Midbrain (tissue), 1 donor: ENCODE measurements at places on chromosomes 11 and 22.

GRCh38 chr22:45529105-45529504 is 26.4 kb downstream of the FBLN1 start:
- DNase-seq, result no peak

GRCh38 chr11:105265845-105266244 is 126.3 kb upstream of the CARD18 start:
- no peak for DNase-seq

DNA sequence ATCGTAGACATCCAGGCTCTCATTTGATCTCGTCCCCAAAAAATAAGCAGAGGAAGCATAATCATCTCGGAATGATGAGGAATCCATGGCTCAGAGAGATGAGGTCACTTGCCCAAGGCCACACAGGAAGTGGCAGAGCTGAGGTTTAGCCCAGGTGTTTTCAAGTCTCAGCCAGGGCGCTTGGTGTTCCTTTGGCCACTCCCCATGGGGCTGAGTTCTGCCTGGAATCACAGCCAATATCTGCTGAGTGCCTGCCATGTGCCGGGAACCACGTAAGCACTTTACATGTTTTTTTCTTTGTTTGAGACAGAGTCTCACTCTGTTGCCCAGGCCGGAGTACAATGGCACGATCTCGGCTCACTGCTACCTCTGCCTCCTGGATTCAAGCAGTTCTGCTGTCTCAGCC is 29.5 kb upstream of the MYH9 start:
- DNase-seq, result no peak

GRCh38 chr11:29713831-29714320 is 303.0 kb downstream of the KCNA4 start:
- no peak for DNase-seq

- no peak for DNase-seq
Measured at GRCh38 chr11:102079625-102080024, 30.6 kb upstream of the YAP1 start.

GRCh38 chr11:126891556-126892217 is 108.9 kb downstream of the KIRREL3 start:
- DNase-seq, result no peak

GRCh38 chr11:125923012-125923579 is 18.8 kb downstream of the DDX25 start:
- peak; percentile 71 for DNase-seq

- no peak for DNase-seq
Measured at GRCh38 chr11:129146191-129146590, 45.9 kb downstream of the ARHGAP32 start.

GRCh38 chr22:49450498-49450897 is 377.2 kb downstream of the BRD1 start:
- DNase-seq, result no peak

GRCh38 chr22:45640291-45640940 is 31.2 kb upstream of the ATXN10 start:
- no peak for DNase-seq

GRCh38 chr11:62540804-62541701 is 5.6 kb downstream of the AHNAK start:
- no peak for DNase-seq

GRCh38 chr11:65468874-65469333 is 29.9 kb upstream of the MALAT1 start:
- no peak for DNase-seq

GRCh38 chr11:125952559-125952958 is 6.7 kb downstream of the VSIG10L2 start:
- no peak for DNase-seq

GRCh38 chr11:59267196-59267595 is 54.5 kb upstream of the MPEG1 start:
- no peak for DNase-seq

DNA sequence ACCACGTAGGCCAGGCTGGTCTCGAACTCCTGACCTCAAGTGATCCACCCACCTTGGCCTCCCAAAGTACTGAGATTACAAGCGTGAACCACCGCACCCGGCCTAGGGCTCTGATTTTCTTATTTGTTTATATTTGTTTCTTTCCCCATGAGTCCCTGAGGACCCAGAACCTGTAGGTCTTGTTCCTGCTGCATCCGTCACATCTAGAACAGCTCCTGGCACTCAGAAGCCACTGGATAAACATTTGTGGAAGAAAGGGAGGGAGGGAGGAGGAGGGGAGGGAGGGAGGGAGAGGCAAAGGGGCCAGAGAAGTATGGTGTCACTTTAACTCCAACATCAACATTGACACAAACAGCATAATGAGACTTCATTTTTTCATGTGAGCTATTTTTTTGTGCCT is 67.7 kb downstream of the CELSR1 start:
- no peak for DNase-seq

GRCh38 chr22:46054091-46055073 is 77.4 kb upstream of the WNT7B start:
- DNase-seq, result no peak

DNA sequence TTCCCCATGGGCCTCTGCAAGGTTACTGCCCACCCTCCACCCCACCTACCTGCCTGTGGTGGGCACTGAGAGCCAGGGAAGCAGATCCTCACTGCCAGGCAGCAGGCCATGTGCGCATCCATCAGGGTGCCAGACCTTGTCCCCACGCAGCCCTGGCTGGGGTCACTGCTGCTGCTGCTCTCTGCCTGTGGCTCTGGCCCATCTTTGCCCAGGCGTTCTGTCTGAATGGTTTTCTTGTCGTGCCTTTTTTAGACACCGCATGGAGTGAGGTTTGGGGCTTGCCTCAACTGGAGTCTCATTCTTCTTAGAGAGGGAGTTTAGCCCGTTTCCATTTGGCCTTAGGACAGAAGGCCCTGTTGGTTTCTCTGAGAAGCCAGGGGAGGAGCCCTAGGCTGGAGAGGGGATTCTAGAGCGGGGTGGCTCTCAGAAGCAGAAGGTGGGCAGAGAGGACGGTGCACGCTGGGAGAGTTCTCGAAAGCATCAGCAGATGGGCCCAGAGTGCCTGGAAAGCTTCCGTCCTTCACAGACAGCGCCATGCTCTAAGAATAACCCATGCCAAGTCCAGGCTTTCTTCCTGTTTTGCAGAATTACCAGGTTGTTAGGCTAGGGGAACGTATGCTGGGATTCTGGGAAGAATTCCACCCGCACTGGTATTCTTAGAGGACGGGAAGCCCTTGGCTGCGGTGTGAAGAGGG is 8.1 kb downstream of the TANGO2 start:
- DNase-seq, result peak; percentile 20

DNA sequence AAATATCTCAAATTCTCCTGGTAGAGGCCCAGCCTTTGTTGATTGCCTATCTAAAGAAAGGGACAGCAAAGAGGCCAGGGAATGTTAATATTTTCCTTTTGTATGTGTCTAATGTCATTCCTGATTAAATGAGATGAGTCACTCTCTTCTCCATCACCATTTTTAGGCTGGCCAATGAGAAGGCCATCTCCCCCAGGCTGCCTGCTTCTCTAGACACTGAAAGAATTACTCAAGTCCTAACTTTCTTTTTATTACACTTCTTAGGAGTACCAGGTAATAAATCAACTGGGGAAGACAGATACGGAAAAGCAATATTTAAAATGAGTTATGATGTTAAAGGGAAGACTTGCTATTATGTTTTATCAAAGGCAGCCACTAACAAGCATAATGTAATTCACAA is 259.2 kb upstream of the SORL1-AS1 start:
- DNase-seq, result no peak

- DNase-seq, result no peak
Measured at GRCh38 chr11:119344291-119345010, 2.1 kb downstream of the MFRP start.

GRCh38 chr11:721247-721740 is 15.3 kb downstream of the EPS8L2 start:
- DNase-seq, result no peak

DNA sequence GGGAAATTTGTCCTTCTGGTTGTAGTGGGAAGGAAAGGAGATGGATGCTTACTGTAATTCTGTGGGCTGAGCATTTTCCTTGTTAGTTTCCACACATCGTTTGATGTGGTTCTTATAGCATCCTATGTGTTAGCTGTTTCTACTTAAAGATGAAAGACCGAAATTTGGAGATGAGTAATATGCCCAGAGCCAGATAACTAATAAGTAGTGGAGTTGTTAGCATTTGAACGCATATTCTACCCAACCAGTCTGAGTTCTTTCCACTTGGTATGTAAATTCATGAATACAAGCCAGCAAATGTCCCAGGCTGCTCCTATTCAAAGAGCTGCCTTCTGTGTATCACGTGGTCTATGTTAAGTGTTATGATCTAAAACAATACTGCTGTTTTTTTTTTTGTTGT is 14.6 kb downstream of the SPECC1L start:
- peak; percentile 23 for DNase-seq
